Foreskin fibroblast (primary cell): ENCODE measurements at places on chromosomes 3 and 15.

GRCh38 chr15:69951256-69951897 is 146.3 kb downstream of the TLE3 start:
- DNase-seq = no peak

GRCh38 chr3:120648290-120648689 is 33.7 kb downstream of the HGD start:
- peak; percentile 13 for DNase-seq

DNA sequence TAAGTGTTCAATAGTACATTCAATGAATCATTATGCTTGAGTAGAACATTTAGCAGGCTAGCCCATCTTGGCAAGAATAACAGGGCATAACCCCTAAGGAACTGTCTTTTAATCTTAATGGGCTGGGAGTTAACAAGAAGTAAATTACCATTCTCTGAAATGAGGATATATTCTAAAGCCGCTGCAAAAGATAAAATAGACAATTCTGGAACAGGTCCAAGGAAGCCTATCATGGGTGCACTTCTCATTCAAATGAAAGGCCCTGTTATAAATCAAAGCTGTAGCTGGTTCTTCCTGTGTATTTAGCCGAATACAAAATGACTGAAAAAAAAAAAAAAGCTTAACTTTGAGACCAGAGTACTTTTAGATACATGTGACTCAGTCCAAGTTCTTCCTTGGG is 15.6 kb downstream of the MTHFS start:
- no peak for DNase-seq

- DNase-seq = no peak
Measured at GRCh38 chr3:69695443-69695842, 43.8 kb upstream of the MITF start.

DNA sequence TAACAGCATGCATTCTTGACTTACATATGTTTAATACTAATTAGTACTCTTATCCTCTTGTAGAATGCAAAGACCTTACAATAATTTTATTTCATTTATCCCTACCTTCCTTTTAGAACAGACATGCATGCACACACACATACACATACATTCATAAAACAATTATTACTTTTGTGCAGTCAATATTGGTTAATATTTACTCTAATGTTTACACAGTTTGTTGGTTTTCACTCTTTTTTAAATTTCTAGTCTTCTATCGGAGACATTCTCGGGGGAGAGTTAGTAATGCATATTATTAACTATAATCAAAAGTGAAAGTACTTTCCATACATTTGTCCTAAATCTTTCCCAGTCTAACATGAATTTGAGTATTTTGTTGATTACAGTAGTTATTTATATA is 317.7 kb upstream of the DPH6 start:
- DNase-seq = no peak

- no peak for DNase-seq
Measured at GRCh38 chr15:73712107-73712506, 27.9 kb downstream of the CD276 start.
